ENCODE measurements at places on chromosomes 12 and 14.

DNA sequence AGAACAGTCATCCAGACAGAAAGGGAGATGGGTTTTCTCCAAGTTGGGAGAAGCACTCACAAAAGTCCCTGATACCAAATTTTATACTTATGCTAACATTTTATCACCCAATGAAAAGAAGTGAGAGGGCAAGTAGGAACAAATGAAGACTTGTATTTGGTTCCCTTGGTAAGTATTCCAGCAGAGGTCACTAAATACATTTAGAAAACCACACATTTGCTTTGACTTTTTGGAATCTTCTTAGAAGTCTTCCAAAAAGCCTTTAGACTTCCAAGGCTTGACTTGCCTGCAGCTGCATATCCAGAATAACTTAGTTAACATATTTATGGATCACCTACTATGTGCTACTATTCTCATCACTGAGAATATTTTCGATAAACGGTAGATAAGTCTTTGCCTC, 3.1 kb upstream of the GYS2 start:
- no peak for DNase-seq

DNA sequence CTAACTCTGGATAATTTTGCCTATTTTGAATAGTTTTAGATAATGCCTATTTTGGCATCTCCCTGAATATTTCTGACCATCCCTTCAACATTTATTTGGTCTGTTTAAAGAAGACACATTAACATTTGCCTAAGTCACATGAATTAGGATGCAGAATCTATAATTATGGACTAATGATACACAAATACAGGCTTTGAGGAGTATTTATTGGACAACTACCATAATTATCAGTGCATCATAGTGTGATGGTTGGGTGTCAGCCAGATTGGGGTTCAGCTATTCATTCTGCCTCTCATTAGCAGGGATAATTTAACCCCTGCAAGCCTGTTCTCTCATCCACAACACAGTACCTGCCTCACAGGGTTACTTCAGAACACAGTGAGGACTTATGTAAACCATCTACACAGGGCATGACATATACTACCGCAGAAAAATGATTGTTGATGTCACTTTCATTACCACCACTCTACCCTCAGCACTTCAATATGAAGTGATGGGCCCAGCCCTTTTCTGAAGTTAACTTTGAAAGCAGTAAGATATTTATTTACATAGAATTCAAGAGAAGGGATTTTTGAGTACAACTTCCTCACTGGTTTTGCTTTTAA, 14.4 kb downstream of the PRKCH start:
- no peak for DNase-seq

DNA sequence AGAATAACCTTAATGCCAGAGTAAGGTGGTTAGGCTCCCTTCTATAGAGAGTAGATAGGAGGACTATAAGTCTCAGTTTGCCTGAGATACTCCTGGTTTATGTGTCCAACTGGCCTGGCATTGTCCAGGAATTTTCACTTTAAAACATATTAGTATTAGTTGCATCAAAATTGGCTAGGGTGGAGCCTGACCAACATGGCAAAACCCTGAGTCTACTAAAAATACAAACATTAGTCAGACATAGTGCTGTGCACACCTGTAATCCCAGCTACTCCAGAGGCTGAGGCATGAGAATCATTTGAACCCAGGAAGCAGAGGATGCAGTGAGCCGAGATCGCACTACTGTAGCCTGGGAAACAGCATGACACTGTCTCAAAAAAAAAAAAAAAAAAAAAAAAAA, 11.9 kb downstream of the WDHD1 start:
- no peak for DNase-seq

DNA sequence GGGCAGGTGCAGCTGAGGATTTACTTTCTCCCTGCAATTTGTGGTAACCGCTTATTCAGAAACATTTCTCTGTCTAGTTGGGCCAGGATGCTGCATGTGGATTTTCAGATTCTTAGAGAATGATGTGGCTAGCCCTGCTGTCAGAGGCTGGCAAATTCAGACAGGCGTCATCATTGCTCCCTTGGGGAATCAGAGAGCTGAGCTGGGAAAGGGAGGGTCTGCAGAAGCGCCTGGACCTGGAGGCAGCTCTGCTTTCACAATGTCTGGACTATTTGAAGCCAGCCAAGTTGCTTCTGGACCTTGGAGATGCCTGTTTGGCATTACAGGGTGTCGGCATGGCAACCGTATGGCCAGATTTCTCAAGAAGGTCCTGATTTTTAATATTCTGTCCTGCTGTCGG, 3.4 kb downstream of the GALNT16 start:
- DNase-seq, result peak; percentile 66

GRCh38 chr12:124165695-124166094, 129.2 kb upstream of the RFLNA start:
- DNase-seq, result no peak

DNA sequence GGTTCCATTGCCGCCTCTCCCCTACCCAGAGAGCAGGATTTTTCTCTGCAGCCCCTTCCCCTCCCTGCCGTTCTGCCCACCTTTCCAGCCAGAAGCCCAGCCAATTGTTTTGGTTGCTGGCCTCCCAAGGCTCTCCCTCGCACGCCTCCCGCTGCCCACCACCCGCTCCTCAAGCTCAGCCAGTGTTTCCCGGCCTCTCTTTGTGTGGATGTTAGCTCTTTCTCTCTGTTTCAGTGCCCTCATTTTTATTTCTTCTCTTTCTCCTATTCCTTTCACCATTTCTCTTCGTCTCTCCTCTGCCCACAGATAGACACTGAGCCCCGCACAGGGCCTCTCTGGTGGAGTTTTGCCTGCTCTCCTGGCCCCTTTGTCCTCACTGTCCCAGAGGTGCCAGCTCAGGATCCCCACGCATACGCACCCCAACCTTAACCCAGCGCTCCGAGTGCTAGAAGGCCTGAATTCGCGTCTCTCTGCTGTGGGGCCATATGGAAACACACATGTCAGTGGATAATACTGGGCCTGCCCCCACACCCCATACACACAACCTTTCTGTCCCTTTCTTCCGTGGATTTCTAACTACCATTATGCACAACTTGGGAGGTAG, 54.9 kb downstream of the SMUG1 start:
- no peak for DNase-seq

DNA sequence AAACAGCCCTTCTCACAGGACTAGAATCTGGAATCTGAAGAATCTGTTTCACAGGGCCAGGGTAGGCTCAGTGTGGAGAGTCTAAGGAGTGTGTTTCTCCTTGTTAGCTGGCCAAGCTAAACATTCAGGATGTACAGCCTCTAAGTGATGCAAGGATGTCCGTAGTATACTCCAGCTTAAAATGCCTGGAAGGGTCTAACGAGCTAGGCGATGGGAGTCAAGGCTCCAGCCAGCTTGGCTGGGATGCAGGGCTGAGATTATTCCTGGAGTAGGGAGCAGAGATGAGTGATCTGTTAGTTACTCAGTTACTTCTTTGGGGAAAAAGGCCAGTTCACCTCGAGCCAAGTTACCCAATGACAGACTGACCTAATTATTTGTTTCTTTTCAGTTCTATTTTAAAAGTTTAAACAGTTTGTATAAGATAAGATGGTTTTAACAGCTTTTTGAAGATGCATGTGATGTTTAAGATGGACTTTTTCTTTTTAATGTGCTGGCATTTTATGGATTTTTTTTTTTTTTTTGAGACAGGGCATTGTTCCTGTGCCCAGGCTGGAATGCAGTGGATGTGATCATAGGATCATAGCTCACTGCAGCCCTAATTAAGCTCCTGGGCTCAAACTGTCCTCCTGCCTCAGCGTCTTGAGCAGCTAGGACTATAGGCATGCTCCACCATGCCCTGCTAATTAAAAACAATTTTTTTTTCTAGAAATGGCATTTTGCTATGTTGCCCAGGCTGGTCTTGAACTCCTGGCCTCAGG, 41.1 kb downstream of the SYNE2 start:
- DNase-seq, result no peak

- DNase-seq, result no peak
Measured at GRCh38 chr12:57548013-57548315, 972 bp upstream of the DCTN2 start.

DNA sequence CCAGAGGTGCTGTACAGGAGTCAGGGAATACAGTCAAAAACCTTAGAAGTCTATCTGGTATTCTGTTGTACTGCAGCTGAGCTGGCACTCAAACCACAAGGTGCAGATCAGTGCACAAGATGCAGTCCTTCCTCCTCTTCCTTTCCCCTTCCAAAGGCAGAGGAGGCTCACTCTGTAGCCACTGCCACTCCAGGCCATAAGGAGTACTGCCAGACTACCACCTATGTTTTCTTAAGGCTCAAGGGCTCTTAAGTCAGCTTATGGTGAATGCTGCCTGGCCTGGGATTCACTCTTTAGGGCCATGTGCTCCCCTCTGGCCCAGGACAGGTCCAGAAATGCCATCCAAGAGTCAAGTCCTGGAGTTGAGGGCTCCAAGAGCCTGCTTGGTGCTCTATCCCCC, 200.3 kb downstream of the CRADD start:
- no peak for DNase-seq

GRCh38 chr14:83940253-83940652, 1589.7 kb upstream of the FLRT2 start:
- DNase-seq, result no peak

DNA sequence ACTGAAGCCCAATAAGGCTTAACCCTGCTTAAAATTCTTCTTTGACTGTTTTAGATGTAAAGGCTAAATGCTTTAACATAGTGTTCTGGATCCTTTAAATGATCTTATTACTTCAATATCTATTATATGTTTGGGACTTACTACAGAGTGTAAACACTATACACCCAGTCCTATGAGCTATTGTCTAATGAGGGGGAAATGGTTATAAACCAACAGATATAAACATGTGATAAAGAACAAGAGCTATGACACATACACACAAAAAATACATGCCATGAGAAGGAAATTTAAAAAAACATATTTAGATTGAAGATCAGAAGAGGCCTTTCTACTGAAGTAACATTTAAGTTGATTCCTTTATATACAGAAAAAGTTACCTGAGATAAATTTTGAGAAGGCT, 505.1 kb downstream of the FOXG1 start:
- DNase-seq, result no peak

DNA sequence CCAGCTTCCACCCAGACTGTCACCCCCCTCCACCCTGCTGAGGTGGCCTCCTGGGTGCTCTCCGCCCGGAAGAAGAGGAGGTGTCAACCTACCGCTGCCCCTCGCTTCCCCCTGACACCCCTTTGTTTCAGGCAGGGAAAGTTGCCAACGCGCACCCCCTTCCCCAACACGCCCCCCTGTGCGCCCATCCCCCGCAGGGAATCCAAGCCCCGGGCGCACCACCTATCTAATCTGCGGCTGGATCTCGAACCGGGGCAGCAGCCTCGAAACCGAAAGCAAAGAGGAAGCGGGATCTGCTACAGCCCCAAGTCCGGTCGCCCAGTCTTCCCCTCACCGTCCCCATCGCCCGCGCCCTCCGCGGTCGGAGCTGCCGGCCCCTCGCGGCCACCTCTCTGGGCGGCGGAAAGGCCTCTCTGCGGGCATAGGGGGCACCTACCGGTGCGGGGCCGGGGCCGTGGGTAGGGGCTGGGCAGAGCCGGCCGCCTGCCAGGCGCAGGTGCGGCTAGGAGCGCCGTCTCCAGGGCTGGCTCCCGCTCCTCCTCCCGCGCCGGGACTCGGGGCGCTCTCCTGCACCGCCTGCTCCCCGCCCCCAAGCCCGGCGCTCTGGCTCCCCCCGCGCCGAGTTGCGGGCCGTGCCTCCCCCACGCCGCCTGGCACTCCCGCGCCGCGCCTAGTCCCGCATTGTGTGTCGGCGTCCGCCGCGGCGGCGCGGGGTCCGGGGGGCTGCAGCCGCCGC, 18.3 kb upstream of the PLEKHH1 start:
- DNase-seq, result no peak

GRCh38 chr12:49041036-49041880, 19.3 kb downstream of the KMT2D start:
- DNase-seq, result no peak

GRCh38 chr12:19369691-19370148, 69.6 kb upstream of the AEBP2 start:
- no peak for DNase-seq

GRCh38 chr12:46390881-46391280, 18.3 kb upstream of the SLC38A2 start:
- no peak for DNase-seq

DNA sequence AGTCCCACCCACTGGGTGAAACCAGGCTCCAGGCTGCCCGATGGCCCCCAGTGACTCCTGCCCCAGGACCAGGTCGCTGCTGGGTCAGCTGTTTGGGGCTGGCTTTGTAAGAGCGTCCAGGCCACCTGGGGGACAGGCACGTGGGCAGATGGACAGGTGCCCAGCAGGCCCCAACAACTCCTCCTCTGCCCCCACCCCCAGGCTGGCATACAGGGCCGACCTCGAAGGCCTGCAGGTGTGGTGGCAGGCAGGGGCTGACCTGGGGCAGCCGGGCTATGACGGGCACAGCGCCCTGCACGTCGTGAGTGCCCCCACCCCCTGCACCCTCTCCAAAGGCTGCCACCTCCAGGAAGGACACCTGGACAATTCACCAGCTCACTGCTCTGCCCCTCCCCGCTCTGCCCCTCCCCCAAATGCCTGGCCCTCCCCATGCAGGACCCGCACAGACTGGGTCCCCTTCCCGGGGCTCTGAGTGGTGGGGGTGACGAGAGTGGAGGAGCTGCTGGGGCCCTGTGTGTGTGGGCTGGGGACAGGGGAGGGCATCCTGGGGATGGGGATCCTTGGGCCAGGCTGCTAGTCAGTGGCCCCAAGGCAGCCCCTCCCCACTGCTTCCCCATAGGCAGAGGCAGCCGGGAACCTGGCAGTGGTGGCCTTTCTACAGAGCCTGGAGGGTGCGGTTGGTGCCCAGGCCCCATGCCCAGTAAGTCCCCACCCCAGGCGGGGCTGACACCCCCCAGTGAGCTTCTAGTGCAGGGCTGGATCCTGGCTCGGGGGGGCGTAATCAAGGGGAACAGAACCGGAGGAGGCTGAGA, 26.0 kb downstream of the ASPG start:
- DNase-seq, result no peak

DNA sequence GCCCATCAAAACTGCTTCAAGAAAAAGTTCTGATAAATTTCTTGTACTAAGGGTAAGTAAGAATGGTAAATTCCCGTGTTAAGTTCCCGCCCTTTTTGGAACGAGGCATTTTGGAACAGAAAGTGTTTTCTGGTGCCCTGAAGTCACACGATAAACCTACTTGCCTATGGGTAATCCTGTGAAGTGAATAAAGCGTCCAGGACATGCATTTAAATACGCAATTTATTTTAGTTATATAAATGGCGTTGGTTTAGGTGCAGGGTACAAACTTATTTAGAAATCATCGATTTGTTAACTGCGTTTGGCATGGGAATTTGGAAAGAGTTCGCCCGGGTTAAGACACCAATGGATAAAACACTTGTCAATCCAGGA, 715 bp upstream of the RAP1B start:
- DNase-seq, result no peak

- no peak for DNase-seq
Measured at GRCh38 chr12:130557886-130558765, 158.0 kb downstream of the RIMBP2 start.

Data from NCI-H187 (cell line).